ENCODE measurements at places on chromosomes 3 and 15.

GRCh38 chr3:136535906-136536305 is 216.3 kb downstream of the STAG1 start:
- DNase-seq, result no peak

DNA sequence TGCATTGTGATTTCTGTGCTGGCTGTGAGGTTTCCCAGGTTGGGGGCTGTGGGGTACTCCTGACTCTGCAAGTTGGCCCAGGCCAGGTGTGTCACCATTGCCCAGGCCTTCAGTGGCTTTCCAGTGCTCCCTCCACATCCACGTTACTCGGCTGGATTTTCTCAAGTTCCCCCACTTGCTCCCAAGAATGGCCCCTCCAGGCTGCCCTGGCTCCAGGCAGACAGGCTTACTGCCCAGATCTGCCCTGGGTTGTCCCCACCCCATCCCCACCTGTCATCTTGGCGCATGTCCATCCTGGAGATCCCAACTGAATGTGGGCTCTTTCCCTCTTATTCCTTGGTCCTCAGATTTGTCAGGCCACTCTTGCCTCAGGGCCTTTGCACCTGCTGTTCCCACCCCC is 3.6 kb downstream of the APBA2 start:
- no peak for DNase-seq

DNA sequence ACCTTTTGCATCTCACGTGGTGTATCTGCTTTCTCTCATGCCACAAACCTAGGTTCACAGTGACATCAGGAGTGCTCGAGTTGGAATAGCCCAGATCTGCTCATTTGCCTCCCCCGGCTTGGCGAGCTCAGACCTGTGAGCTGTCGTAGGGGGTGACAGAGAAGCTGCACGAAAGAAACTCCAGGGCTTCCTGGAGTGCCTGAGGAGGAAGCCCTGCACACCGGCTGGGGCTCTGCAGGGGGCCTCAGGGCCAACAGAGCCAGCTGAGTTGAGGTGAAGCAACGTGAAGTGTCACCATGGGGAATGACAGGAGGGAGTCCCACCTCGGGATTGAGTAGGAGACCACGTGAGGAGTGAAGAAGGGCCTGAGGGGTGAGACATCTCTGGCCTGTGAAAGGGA is 62.5 kb downstream of the RPN1 start:
- DNase-seq, result no peak

DNA sequence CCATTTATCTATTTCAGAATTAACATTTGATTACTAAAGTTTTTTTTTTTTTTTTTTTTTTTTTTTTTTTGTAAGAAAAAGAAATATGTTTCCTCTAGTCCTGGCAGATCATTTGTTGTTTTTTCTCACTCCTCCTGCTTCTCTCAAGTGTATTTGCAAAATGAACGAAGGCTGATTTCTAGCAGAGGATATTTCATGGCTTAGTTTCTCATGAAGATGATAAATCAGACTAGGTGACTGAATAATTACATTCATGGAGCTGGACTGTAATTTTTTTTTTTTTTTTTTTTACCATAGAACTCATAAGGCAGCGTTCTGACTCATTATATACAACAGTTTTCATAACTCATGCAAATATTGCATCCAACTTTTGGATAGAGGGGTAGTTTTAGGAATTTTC is 332.5 kb upstream of the SEMA6D start:
- no peak for DNase-seq

GRCh38 chr3:78804251-78805037 is 963.4 kb downstream of the ROBO1 start:
- no peak for DNase-seq

- DNase-seq, result no peak
Measured at GRCh38 chr3:72413228-72413627, 435.0 kb downstream of the SHQ1 start.

DNA sequence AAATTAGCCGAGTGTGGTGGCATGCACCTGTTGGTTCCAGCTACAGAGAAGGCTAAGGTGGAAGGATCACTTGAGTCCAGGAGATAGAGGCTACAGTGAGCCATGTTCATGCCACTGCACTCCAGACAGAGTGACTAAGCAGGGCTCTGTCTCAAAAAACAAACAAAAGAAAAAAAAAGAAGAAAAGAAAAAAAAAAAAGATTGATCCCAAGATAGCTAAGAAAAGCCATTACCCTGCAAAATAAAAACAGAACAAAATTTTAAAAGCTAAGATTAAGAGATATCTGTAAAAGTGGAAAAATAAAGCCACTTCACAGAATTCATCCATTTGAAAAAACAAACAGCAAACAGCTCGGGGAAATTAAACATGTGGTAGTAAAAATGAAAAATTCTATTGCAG is 23.8 kb downstream of the LRRC2 start:
- no peak for DNase-seq

- DNase-seq, result no peak
Measured at GRCh38 chr3:32399030-32399620, 7.5 kb downstream of the CMTM7 start.

DNA sequence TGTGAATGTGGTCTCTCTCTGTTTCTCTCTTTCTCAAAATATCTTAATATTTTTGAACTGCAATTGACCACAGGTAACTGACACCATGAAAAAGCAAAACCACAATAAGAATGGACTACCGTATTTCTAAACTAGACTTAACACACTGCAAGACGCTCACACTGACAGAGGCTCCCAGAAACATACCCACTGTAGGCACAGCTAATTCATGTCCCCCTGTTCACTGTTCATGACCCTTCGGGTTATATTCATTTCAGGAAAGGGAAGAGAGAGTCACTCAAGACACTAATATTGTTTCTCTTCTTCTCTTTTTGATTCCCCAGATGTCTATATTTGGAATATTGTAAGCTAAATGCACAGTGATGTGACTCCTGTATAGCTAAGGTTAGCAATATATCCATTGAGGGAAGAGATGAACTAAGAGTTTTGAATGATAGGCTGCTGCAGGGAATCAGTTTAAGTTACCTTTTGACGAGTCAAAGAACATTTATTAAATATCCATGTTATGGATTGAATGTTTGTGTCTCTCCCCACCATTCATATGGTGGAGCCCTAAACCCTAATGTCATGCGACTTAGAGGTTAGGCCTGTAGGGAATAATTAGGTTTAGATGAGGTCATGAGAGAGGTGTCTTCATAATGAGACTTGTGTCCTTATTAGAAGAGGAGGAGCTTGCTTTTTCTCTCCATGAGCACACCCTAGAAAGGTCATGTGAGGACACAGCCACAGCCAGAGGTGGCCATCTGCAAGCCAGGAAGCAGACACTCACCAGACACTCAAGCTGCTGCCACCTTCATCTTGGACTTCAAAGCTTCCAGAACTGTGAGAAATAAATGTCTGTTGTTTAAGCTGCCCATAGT is 216.6 kb upstream of the GRM7 start:
- no peak for DNase-seq

GRCh38 chr3:130687327-130687726 is 59.3 kb downstream of the PIK3R4 start:
- no peak for DNase-seq

DNA sequence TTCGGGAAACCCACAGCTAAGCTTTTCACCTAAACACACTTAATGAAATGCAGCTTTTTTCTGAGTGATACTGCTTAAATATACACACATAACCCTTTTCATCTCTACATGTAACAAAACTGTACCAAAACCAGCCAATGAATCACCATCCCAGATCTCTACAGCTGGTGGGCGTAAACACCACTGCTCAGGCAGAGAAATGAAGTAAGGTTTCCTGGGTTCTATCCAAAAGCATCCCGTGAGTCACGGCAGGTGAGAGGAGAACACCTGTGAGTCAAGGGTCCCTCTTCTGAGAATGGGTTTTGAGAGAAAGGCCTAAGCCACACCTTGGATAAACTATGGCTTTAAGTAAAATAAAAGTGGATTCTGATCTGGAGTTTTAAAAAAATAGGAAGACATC is 2.6 kb downstream of the CLDN1 start:
- no peak for DNase-seq

DNA sequence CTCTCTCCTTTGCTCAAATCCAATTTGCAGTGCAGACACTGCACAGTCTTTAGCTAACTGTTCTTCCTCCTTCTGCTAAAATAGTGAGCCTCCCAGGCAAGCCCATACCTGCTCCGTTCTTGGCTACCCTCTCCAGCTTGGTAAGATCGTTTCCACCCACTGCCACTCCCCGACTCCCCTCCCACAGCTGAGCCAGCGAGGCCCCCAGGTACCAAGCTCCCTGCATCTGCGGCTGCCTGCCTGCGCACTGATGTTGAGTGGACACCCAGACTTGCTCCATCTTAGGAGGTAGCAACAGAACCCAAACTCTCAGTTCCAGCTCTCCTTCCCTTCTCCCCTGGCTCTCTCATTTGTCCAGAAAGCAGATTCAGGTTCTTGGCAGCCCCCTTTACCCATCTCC is 7.9 kb upstream of the TNK2 start:
- DNase-seq, result no peak

DNA sequence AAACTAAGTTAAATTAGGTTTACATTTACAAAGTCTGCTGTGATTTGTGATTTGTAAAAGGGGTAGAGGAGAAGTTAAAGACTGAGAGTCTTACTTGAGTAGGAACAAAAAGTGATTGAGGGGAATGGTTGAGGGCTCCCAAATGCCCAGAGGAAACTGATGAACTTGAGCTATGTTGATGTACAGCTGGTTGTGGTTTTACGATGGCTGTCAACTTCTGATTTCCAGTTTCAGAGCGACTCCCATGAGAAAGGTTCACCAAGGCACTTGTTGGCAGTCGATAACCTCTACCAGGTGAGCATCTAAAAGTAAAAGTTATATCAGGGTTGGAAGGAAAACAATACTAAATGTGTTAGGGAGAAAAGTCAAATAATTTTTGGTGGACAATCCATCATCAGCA is 91.0 kb downstream of the XRN1 start:
- no peak for DNase-seq

DNA sequence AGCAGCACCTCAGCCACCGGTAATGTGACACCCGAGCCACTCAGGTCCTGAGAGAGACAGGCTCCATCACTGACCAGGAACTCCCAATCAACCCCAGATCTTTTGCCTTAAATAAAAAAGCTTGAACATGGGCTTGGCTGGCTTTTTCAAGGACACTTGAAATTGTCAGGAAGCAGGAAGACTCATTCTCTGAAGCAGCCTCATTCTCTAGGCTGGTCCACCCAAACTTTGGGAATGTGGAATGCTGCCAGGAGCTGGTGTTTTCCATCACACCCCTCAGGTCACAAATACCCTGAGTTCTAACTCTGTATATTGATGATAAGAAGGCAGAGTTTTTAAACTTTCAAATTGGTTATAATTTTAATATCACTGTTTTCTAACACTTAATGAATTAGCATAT is 17.0 kb downstream of the CXCR6 start:
- no peak for DNase-seq

DNA sequence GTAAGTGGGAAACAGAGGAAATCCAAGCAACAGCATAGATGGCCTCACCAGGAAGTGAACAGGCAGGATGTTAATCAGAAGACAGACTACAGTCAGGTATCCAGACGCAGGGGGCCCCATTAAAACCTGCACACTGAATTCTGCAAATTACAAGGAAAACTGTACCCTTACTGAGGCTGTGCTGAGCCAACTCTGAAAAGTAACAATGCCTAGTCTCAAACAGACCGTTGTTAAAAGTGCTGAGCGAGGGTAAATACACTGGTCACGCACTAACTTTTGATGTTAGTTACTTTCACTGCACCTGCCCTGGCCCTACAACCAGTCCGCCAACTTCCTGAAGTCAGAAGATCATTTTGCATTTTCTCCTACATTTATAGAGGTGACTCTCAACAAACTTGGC is 1.0 kb downstream of the TAMM41 start:
- DNase-seq, result no peak

- DNase-seq, result no peak
Measured at GRCh38 chr3:134749174-134749573, 45.9 kb upstream of the EPHB1 start.

GRCh38 chr3:64732576-64732975 is 44.8 kb upstream of the ADAMTS9 start:
- DNase-seq, result no peak

DNA sequence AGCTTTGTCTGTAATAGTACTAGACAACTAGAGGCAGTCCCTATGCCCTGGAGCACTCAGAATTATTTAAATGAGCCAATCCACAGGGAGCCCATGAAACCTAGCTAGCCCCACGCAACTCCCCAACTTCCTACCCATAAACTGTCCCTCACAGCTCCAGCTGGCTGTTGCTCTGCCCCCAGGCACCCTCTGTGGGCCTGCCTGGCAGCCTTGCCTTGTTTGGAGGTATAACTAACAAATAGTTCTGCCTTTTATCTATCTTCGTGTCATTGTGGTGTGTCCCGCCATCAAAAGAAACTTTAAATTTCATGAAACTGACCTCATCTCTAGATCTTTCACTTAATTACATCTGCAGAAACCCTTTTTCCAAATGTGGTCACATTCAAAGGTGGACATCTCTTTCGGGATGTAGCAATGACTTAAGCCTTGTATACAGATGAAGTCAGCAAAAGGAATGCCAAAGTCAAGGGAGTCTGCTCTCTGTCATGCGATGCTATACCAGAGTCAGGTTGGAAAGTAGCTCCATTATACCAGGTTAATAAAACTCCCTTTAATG is 1.8 kb upstream of the RTP3 start:
- no peak for DNase-seq

- no peak for DNase-seq
Measured at GRCh38 chr3:24272408-24272807, 222.2 kb downstream of the THRB start.

DNA sequence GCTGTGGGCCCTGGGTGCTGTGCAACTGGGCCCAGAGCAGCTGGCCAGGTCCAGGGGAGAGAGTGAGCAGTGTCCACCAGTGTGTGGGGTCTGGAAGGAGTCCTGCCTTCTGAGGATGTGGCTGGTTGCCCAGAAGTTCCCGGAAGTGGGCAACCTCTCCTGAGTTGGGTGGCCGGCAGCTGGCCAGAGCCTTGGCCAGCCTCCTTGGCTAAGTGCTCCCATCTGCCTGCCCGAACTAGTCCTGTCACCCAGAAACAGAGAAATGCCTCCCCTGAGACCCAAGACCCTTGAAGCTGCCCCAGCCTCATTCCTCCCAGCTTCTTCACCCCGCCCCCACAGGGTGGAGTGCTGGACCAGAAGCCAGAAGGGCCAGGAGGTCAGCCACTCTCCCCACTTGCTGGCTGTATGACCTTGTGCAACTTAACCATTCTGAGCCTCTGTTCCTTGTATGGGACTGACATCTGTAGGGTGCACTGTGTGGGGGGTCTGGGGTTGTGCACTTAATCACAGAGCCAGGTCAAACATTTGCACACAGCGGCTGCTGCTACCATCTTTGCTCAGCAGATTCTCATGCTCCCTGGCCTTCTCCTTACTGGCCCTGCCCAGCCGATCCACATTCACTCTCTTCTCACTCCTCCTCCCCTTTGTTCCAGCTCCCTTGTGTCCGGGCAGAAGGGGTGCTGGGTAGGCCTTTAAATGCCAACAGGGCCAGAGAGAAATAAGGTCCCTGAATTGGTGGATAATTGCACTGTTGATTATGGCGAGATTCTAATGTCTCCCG is 7.5 kb upstream of the ALAS1 start:
- DNase-seq, result no peak

DNA sequence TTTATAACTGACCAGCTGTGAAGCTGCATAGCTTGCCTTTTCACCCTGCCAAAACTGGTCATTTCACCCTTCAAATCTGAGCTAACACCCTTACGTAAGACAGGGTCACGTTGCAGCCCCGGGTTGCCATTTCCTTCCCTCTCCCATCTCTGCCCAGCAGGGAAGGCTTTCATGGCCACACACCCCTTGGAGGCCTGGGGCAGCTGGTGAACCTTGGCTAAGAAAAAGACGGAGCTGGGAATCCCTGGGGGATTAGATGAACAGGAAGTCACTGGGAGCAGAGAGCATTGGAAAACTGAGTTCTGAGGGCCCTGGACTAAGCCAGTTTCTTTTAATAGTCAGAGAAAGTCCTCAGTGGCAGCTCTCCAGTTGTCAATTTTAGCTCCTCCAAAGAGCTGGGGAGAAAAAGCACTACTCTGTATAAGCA is 67.8 kb downstream of the TTC23 start:
- no peak for DNase-seq

Measured in retinal pigment epithelial cell (primary cell).